ENCODE measurements at places on chromosomes 2 and 18.

GRCh38 chr2:79757526-79757925 lies 244.7 kb downstream of the CTNNA2 start:
- no peak for DNase-seq

DNA sequence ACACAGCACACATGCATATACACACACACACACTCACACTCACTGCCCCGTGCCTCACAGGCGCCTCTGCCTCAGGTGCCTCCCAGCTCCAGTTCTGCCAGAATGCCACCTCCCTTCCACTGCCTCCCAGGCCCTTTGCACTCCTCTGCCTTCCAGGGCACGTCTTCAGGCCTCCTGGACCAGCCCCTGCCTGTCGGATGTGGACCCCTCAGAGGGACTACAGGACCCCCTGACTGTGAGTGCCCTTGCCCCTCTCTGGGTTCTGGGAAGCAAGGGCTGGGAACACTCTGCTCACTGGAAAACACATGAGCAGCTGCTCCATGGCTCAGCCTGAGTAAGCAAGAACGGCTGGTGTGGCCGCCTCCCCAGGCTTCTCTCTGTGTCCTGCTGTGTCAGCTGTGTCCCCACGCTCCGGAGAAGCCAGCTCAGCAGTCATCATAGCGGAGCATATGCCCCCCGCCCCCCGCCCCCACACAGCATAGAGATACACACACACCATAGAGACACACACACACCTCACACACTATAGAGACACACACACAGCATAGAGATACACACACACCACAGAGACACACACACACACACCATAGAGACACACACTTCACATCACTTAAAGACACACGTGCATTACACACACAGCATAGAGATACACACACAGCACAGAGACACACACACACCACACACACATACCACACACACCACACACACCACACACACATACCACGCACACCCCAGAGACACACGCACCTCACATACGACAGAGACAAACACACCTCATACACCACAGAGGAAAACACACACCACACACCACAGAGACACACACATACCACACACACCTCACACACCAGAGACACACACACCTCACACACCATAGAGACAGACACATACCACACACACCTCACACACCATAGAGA lies 271.3 kb downstream of the CYRIA start:
- no peak for DNase-seq

- DNase-seq = no peak
Measured at GRCh38 chr2:180017784-180018183, 10.7 kb upstream of the CWC22 start.

DNA sequence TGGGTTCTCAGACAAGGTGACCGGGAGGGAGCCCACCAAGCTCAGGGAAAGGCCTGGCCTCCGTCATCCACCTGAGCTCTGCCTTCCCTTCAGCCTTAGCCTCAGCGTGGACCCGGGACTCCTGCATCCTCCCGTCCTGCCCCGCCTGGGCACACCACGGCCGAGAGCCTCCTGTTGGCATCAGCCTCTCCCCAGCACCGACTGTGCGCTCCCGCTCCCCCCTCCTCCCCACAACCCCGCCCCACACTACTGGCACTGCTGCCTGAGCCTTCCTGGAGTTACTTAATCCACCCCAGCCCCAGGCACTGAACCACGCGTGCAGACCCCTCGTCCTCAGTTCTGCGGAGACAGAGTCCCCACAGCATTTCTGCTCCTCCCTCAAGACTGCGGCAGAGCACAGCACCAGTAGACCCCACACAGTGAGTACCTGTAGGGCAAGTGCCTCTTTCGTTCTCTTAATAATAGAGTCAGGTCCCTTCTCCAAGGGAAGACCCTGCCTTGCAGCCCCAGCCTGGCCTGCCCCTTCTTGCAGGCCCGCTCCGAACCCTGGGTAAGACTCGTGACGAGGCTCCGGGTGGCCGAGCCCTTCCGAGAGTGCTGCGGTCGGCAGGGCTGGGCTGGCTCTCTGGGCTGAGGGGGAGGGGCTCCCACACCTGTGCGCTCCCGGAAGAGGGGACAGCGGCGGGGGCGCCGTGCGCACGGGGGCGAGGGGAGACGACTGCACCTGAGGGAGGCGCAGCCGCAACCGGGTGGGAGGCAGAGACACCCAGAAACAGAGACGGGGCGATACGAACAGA lies at the start of gene AMER3:
TSS of gene AMER3 (plus strand) at position 285 of the 797 bp plus-strand sequence. CDS start 6,533 bp downstream, outside the sequence.
- DNase-seq = no peak

DNA sequence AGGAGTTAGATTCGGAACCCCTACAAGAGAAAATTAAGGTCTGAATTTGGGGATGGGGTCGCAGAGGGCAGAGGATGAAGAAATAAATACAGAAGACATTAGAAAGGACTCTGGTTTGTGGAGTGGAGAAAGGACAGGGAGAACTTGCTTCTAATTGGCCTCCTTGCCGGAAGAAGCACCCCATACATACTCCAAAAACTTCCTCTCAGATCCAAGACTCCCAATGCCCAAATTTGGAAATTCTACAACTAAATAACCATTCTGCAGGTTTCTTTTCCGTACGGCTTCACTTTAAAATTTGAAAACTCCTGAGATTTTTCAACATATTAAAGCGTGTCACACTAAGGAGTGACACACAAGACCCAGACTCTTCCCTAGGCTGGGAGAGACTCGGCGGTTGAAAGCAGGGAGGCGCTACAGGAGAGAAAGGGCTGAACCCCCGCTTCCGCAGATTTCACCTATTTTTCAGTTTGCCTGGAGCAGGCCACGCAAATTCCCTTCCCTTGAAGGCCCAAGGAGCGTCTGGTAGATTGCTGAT lies 478 bp downstream of the CLHC1 start:
- peak; percentile 19 for DNase-seq

GRCh38 chr2:88880441-88880953 lies 189.0 kb downstream of the RPIA start:
- DNase-seq = peak; percentile 66

GRCh38 chr2:149645391-149645790 lies 57.8 kb upstream of the MMADHC start:
- DNase-seq = no peak

GRCh38 chr2:55232863-55233657 lies 572 bp downstream of the RPS27A start:
- DNase-seq = no peak

DNA sequence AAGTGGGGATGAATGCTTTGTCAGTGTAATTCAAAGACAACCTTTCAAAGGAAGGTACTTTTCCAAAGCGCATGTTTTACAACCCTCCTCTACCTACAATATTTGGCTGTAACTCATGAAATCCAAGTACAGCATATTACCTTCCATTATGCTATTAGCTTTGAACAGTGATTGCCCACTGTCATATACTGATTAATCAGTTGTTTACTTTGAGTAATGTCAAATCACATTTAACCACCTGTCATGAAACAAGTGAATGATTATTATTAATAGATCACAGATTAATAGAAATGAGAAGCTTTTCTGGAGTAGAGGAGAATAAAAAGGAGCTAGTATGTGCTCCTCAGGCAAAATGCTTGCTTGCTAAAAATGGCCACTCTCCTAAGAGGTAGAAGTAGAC lies 150.5 kb upstream of the SMAD7 start:
- DNase-seq = no peak

DNA sequence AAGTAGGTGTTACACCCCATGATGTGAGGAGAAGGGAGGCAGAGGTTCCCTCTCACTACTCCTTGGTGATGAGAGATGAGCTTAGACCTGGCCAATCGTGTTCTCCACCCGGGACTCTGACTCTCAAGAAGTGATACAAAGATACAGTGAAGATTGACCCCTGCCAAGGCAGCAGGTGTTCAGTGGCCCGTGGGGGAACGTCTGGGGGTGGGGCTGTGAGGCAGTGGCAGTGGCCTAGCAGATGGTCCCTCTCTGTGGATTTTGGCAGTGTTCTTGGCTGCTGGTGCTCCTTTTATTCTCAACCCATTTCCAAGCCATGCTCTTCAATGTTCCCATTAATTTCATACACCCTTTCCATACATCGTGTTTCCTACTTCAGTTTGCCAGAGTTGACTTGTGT lies 120.4 kb upstream of the NEDD4L start:
- DNase-seq = no peak

DNA sequence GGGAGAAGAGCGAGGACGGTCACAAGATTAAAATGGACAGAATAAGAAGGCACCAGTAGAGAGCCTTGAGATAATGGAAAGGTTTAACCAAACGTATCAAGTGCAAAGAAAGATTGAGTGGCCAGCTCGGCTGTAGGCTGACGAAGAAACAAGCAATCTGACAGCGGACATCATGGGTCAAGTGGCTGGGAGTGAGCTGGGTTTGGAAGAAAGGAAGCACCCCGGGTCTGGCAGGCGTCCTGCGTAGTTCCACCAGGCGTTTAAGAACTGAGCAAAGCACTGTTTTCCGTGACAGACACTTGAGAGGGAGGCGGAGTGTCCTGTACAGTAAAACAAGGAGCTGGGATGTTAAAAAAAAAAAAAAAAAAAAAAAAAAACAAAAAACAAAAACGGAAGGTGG lies 27.1 kb downstream of the DAPL1 start:
- DNase-seq = no peak

- DNase-seq = peak; percentile 25
Measured at GRCh38 chr2:18520451-18521425, 39.7 kb downstream of the RDH14 start.

DNA sequence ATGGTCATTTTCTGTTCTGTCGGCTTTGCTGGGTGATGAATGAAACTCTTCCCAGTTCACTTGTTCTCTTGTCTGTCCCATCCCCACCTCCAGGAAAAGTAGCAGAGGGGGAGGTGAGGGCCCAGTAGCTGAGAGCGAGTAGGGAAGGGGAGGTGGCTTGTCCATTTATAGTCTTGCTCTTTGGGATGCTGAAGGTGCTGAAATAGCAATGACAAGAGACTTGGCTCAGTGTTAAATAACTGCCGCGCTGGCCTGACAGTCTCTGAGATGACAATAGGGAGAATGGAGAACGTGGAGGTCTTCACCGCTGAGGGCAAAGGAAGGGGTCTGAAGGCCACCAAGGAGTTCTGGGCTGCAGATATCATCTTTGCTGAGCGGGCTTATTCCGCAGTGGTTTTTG lies at the start of gene SMYD1:
TSS of gene SMYD1 (plus strand) at position 228 of the 400 bp plus-strand sequence. CDS start at position 268, 40 bp downstream.
- no peak for DNase-seq

DNA sequence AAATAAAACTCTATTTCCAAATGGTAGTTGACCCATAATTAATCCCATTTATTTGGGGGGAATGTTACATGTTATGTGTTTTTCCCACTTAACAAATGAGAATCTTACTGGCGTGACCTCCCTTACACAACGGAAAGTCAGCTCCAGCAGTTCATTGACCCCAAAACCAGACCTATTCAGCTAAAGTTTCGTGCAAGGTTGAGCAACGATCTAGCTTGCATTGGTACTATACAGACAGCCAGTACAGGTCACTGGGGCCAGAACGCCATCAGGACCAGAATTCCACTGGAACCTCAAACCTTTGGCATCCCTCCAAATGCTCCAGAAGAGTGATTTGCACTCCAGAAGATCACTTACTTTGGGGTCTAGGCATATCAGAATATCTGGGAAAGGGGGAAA lies 6.8 kb upstream of the CTAGE1 start:
- no peak for DNase-seq

GRCh38 chr2:225337183-225337582 lies 62.3 kb upstream of the NYAP2 start:
- no peak for DNase-seq

DNA sequence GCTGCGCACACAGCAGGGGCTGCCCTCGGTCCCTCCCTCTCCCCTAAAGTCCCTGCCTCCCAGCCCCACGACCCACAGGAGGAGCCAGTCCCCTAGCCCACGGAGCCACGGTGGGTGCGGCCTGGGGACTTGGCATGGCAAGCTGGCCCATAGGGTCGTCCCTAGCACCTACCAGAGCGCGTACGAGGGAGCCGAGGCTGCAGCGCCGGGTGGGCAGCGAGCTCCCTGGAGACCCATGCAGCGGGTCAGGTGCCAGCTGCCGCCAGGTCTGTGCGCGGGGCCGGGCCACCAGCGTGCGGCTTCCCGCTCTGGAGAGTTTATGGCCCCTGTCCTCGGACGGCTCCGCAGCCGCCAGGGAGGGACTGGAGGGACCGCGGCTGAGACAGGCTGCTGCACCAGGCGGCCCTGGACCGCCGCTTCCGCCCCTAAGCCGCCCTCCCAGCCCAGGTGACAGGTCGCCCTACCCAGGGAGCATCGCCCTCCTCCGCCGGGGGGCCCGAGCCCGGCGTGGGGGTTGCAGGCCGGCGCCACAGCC lies 273.6 kb downstream of the CCDC74A start:
- no peak for DNase-seq

All from T47D (cell line).